ENCODE measurements at places on chromosomes 2 and 18.

GRCh38 chr2:19461504-19462255 is 103.3 kb upstream of the OSR1 start:
- DNase-seq, result no peak

DNA sequence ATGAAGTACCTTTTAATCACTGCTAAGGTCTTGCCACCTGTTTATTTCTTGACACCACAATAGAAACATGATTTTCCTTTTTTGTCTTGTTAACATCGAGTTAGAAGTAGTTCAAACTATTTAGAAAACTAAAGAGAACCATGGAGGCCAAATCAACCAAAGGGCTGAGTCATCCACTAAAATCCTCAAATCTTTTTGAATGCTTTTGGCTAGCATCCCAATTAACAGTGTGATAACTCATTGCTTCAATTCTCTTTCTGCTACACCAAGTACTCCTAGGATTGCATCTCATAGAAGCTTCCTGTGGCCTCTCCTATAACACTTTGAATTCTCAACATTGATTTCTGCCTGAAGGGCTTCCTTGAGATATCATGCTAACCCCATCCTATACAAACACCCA is 159.9 kb upstream of the MMADHC start:
- no peak for DNase-seq

DNA sequence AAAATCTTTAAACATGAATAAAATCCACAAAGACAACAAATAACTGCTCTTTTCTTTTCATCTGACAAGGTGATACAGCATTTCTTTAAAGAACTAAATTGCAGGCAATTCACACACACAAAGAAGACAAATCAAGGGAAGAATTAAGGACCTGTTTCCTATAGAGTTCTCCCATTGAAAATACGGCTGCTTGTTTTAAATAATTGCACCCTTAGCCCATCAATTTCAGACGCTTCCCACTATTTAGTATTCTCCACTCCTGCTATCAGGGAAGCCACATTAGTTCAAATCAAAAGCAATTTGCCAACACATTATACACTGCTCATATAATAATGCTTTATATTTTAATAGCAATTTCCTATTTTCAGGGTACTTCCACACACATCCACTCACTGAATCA is 11.3 kb downstream of the CMPK2 start:
- DNase-seq, result no peak

GRCh38 chr2:129190494-129190893 is 789.0 kb upstream of the RAB6C start:
- no peak for DNase-seq

DNA sequence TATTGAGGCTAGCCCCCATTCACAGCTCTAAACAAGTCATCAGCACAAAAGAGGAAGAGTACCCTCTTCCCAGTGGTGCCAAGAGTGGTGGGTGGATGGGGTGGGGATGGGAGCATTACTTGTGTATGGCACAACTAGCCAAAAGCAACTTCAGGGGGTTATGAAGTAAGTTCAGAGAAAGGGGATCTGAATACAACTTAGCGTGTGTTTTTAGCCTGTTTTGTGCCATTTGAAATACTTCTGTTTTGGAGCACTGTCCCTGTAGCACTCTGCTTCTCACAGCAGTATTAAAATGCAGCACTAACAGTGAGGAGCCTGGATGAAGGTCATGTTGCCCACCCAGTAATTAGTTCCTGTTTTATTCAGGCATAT is 113.5 kb downstream of the CRIM1 start:
- no peak for DNase-seq

GRCh38 chr18:3269241-3269913 is 7.4 kb downstream of the MYL12B start:
- no peak for DNase-seq

- no peak for DNase-seq
These were observed 197.1 kb downstream of the AGAP1 start for GRCh38 chr2:235690809-235691450.

- no peak for DNase-seq
These were observed 33.6 kb downstream of the CHRNA1 start for GRCh38 chr2:174730698-174731018.

DNA sequence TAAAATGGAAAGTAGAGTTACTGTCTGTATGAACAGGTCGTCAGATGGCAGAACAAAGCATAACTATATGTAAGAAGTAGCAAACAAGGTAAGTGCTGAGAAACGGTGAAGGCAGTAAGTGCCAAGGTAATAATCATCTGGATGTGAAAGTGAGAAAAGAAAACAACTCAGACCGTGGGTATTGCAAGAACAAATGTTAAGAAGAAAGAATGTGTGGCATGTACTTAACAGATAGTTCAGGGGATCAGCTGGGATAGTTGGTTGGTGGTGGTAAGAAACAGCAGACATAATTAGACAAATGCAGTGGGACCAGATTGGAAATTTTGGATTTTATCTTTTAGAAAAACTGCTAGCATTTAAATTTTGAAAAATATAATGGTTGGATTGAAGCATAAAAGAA is 375.8 kb upstream of the NXPH2 start:
- DNase-seq, result no peak

DNA sequence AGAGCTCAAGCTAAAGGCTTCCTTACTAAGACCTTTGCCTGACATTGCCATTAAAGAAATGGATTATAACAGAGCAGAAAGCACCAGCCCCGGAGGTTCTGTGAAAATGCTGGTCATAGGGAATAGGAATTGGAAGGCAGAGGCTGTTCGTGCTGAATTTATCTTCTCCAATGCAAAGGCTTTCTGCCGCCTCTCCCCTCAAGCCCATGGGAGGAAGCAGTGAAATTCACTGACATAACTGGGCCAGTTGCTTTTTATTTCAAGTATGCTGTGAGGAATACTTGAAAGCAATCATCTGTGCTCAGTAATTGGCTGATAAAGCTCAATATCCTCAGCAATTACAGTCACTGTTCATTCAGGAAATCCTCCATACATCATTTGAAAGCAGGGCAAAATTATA is 85.4 kb upstream of the LINC00305 start:
- DNase-seq, result no peak

- DNase-seq, result no peak
These were observed 8.5 kb downstream of the ESPNL start for GRCh38 chr2:238108423-238109183.

- DNase-seq, result peak; percentile 29
These were observed at the start of gene B4GALT6 for GRCh38 chr18:31684279-31685096. TSS of gene B4GALT6 (minus strand) at chr18:31684581. CDS start at chr18:31684426, 155 bp downstream.

- no peak for DNase-seq
These were observed 138.9 kb upstream of the SETBP1 start for GRCh38 chr18:44541781-44542180.

- no peak for DNase-seq
These were observed 522.5 kb downstream of the GALR1 start for GRCh38 chr18:77772177-77772576.

DNA sequence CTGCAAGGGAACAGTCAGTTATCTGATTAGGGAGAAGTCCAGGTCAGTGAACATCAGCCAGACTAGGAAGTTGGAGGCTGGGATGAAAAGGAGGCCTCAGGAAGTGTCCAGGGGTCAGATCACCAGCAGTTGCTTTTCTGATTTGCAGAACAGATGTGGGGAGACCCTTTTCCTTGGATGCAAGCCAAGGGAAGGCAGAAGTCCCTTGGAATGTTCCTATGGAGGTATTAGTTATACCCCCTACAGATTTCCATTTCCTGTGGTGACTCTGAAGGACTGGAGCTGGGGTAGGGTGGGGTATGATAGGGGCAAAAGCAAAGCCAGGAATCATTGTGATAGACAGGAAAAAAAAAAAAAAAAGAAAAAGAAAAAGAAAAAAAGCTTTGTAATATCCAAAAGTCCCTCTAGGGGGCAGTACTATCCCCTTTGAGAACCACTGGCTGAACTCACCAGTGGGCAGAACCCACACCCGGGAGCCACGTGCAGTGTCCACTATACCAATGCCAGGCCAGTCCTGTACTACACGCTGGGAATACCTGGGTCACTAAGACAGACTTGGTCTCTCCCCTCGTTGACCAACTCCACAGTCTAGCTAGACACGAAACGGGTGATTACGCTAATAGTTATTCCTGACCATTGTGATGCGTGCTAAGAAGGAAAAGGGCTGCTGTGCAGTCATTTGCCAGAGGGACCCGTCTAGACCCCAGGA is 7.4 kb downstream of the DYSF start:
- no peak for DNase-seq

DNA sequence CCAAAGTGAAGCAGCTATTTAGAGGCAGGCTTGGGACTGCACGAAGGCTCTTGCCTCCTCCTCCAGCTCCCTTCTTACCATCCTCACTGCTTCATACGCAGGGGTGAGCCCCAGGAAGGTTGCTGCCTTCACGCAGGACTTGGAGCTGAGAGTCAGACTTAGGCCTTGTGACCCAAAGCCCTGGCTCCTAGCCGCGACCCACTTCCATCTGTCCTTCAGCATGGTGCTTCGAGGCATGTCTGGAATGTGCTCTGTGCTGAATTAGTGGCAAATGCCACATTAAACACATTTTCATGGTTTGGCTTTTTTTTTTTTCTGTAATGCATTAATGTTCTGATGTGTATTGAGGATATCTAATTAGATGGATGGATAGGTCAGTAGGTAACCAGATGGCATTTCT is 37.5 kb downstream of the ITGB1BP1 start:
- peak; percentile 27 for DNase-seq

- peak; percentile 46 for DNase-seq
These were observed 199.2 kb downstream of the CAMKMT start for GRCh38 chr2:44560941-44561340.

- no peak for DNase-seq
These were observed 16.2 kb downstream of the IL1B start for GRCh38 chr2:112820343-112820742.

GRCh38 chr2:65452150-65452895 is 19.9 kb upstream of the SPRED2 start:
- DNase-seq, result no peak

DNA sequence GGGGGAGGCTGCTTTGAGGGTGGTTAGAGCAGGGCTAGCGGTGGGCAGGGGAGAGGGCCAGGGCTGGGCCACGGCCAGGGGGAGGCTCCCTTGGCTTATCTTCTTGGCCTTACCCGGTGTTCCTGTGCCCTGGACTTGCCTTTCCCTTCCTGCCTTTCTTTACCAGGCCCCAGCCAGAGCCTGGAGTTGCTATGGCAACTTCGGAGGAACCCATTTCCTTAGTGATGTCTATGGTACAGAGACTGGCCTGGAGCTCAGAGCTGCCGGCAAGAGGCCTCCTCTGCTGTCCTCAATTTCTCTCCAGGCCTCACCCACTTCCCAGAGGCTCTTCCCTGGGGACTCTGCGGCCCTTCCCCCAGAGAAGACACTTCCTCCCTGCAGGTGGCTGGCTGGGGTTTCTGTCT is 11.5 kb downstream of the SPEG start:
- DNase-seq, result peak; percentile 48

DNA sequence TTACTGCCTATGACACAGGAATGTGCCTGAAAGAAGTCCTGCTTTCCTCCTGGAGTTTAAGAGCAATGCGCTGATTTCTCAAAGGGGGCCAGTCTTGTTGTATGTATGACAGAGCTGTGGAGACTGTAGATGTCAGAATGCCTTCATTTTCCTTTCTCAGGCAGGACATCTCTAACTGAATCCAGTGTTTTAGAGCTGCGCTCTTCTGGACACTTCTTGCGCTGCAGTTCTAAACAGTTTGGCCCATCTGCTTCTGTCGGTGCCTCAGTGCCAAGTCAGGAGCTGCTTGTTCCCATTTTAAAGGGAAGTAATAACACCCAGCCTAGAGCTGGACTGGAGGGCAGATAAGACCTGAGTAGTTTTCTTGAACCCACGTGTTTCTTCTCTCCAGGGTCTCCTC is 91.4 kb downstream of the ESCO1 start:
- no peak for DNase-seq

- DNase-seq, result no peak
These were observed 1.8 kb downstream of the KIF5C start for GRCh38 chr2:148876595-148877402.

DNA sequence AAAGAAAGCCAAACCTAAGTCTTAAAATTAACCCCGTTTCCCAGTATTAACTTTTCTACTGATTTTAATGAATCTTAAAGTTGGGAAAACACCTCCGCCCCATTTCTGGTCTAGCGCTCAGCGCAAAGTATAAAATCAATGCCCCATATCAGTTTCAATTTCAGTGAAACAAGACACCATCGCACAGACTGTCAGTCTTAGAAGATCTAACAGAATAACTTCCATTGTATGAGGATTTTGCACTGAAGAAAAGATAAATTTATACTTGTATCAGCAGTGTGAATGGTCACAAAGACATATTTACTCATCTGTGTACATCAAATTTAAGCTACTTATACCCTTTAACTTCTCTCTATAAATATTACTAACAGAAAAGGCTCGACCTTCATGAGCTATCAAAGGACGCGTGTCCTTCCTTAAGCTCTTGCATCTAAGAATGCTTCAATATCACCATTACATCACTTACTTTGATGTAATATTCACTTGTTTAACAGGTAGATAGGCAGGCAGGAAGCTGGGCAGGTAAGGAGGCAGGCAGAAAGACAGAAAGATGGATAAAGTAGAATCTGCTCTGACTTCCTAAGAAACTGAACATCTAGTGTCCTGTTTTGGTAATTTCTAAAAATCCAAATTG is 183.0 kb downstream of the TCF4 start:
- DNase-seq, result no peak

- no peak for DNase-seq
These were observed 5.1 kb downstream of the NCK2 start for GRCh38 chr2:105749583-105750400.

DNA sequence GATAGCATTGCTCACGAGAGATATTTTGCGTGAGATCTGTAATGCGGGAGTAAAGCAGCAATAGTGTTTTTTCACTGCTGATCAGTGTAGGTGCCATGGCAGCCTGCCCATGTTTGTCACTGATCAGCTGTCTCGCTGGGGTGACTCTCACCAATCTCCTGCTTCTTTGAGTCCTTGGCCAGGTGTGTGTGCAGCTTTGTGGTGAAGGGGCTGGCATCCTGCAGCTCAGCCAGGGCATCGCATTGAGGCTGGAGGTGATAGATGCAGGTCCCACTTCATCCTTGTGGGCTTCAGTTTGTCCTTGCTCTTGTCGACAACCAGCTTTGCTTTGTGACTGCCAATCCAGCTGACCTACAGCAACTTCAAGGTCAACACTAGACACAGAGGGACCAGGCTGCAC is 258.3 kb upstream of the CXCR4 start:
- no peak for DNase-seq

DNA sequence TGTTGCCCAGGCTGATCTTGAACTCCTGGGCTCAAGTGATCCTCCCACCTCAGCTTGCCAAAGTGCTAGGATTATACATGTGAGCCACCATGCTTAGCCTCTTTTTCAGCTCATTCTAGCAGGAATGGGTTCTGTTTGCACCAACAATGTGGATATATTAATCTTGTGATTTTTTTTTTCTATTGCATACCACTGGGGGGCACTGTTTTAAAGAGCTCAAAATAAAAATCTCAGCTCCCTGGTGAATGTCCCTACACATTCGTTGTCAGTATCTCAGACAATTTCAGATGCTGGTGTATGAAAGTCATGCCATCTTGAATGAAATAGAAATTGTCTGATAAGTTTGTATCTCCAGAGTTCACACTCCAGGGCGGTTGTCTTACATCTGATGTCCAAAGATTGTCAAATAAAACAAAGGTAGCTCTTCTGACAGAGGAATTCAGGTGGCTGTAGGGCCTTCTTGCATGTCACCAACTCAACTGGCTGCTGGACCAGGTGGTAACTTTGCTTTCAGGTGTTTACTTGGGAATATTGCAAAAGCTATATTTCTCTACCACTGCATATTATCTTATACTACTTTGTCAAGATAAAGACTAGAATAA is 3.1 kb upstream of the MATN3 start:
- DNase-seq, result peak; percentile 73

- no peak for DNase-seq
These were observed 999.9 kb downstream of the TSN start for GRCh38 chr2:122755281-122755780.

GRCh38 chr2:33577668-33578067 is 21.4 kb downstream of the FAM98A start:
- DNase-seq, result peak; percentile 44

GRCh38 chr2:130870779-130871178 is 34.1 kb downstream of the ARHGEF4 start:
- DNase-seq, result no peak

Data from foreskin fibroblast (primary cell).